GM19239 (cell line): ENCODE measurements at places on chromosomes 1 and 21.

DNA sequence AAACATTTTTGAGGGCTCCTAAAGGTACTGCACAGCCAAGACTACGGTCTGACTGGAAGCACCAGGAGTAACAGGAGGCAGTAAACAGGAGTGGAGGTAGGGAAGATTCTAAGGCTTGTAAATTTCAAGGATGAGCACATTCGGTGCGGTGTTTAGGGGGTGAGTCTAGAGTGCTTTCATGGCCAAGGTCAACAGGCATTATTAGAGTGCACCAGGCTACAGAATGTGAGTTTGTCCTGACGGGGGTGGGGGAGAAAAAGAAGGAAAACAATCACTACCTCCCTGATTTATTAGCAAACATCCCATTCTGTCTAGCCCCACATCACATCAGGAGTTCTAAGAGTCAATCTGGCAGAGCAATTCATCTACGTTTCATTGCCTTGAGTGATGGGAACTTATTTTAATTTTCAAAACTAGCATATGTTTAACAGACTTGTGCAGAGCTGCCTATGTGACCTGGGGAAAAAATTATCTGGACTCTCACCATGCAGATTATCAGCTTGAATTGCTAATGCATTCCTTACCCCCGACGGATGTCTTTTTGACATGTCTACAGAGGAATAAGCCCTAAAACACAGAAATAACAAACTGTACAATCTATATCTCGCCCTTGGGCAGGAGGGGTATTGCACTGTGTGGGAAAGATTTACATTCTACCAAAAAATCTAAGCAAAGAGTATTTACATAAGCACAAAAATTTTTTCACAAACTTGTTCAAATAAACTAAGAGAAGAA lies 45.0 kb downstream of the APP start:
- no peak for DNase-seq

DNA sequence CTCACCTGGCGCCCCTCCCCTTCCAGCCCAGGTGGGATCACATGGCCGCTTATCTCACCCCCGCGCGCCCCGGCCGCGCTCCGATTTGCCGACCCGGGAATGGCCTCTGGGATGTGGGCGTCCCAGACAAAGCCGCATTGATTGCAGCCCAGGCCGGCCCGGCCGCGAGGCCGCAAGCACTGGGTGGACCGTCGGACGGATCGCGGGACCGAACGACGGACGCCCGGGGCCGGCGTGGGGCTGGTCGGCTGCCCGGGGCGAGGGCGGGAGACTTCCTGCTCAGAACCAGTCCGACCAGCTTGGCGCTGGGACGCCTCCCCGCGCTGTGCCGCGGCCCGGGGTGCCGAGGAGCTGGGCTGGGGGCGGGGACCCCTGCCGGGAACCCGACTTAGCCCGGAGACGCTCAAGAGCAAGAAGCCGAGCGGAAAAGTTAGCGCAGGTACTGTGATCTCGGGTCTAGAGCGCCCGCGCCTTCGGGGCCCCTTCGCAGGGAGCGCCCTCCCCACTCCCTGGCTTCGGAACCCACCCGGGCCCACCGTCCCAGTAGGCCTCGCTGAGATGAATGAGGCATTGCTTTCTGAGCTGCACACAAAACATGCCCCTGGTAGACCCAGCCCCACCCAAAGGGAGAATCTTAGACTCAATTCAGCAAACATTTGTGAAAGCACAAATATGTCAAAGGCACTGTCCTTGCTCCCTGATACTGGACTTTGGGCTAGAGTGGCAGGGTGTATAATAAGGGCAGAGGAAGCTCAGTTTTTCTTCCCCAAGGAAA lies 415 bp upstream of the LAD1 start:
- no peak for DNase-seq

- DNase-seq, result peak; percentile 10
Observed at GRCh38 chr1:217369271-217369981, 261.5 kb downstream of the GPATCH2 start.

GRCh38 chr1:55904541-55904940 lies 674.8 kb downstream of the PLPP3 start:
- DNase-seq, result no peak

GRCh38 chr21:14736162-14736561 lies 190.0 kb upstream of the SAMSN1 start:
- peak; percentile 1 for DNase-seq

DNA sequence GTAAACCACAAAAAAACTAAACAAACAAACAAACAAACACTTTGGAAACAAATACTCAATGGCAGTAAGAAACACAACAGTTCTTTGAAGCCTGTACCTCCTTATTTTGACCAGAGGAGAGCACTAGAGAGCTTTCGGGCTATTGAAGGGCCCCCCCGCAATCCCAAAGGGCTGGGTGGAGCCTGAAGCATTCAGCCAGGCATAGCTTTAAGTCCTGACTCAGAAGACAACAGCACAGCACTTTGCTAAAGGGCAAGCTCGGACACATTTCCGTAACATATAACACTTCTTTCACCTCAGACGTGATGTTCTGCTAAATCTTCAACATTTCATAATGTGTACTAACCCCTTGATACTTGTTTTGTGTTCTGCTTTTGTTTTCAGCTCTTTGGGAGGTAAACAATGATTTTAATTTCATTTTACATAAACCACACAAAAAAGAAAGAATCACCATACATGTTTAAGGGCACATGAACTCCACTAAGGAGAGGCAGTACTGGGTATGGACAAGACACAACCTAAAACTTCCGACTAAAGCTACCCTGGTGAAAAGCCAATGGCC lies 9.7 kb upstream of the SHCBP1L start:
- peak; percentile 65 for DNase-seq

DNA sequence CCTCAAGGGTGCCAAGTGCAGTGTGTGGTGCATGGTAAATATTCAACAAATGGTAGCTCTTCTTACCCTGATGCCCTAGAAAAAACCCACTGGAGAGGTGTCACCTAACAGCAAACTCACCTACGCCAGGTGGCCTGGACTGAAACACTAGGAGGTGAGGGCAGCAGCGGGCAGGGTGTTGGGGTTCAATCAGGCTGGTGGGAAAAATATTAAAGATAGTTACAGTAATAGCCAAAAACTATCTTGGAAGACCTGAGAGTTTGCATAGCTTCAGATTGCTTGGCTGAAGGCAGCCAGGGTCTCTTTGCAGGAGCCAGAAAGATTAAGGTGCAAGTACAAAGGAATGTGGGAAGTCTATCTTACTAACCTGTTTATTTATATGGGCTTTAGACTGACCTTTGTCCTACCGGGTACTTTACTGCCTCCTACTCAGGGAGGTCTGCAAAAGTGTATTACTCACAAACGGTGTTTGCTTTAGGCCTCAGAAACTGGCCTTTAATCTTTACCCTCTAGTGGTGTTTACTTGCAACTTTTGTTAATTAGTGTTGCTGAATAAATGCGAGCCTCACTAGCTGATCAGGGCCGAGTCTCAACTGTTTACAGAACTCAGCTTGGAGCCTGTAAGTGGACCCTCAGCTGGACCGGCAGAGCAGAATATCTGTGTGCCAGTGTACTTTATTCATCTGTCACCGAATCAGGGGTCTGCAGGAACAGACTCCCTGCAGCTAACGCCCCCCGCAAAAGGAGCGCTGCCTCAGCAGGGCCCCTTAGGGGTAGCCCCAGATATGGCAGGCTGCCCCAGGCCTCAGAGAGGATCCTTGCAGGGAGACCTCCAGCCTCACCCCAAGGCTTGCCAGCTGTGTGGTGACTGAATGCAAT lies 63.9 kb downstream of the SYF2 start:
- no peak for DNase-seq

DNA sequence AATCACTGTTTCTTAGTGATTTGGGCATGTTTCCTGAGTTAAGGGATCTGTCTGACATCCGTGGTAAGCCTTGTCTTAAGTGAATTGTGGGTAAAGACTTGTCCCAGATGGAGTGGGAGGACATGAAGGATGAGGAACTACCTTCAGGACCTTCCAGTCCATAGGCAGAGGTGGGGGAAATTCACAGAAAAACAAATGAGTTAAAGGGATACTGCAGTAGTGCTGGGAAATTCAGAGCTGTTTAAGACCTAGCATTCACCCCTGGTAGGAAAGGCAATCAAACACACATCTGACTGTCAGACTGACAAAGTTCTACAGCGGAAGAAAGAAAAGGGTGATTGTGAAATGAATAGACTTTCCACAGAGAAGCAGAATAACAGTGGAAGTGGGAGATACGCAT lies 3.0 kb downstream of the GNAT2 start:
- DNase-seq, result no peak

- DNase-seq, result no peak
Observed at GRCh38 chr1:235093013-235093695, 35.5 kb downstream of the TOMM20 start.

- no peak for DNase-seq
Observed at GRCh38 chr1:219422811-219423598, 189.9 kb downstream of the ZC3H11B start.

DNA sequence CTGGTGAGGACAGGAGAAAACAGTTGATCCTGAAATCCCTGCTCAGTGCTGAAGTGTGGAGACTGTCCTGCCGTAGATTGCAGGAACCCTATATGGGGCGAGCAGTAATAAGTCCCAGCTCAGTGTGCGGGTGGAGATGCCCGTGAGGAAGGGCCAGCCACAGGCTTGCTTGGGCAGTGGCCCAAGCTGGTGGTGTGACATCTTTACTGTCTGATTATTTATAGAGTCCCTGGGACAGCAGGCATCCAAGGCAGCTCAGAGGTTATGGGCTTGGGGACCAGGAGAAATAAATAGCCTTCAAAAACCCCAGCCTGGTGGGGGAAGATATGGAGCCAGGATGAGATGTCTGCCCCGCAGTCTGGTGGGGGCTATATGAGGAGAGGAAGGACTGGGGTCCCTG lies 170.7 kb upstream of the POU3F1 start:
- DNase-seq, result no peak

DNA sequence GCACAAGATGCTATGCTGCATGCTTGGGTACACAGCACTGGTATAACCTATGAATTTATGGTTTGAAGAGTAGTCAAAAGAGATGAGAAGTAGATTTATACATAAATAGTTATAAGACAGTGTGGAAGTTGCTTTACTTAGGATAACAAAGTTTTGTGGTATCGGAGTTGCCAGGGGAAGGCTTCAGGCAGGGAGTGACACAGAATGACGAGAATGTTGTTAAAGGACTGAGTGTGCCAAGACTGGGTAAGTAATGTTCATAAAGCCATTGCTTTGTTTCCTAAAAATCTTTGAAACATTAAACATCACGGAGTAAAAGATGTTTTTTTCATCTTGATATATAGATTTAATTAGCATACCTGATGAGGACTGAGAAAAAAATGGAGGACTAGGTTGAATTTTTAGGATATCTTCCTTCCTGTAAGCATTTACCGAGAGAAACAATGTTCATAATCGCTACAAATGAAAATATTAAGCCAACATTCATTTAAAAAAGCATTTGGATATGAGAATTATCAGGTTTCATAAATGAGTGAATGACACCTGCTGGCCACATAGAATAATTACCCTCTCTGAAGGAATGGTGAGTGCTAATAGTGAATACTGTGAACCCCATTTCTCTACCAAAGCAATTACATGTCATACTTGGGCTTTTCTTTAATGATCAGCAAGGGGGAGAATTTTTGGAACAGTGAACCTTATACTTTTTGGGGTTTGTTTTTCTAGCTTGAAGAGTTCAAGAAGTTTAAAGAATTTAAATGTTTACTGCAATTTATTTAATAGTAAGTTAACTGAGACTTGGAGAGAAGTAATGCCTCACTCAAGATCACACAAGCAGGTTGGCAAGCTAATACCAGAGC lies 28.4 kb downstream of the EXTL2 start:
- no peak for DNase-seq

- DNase-seq, result no peak
Observed at GRCh38 chr1:183697814-183698590, 44.9 kb upstream of the APOBEC4 start.

DNA sequence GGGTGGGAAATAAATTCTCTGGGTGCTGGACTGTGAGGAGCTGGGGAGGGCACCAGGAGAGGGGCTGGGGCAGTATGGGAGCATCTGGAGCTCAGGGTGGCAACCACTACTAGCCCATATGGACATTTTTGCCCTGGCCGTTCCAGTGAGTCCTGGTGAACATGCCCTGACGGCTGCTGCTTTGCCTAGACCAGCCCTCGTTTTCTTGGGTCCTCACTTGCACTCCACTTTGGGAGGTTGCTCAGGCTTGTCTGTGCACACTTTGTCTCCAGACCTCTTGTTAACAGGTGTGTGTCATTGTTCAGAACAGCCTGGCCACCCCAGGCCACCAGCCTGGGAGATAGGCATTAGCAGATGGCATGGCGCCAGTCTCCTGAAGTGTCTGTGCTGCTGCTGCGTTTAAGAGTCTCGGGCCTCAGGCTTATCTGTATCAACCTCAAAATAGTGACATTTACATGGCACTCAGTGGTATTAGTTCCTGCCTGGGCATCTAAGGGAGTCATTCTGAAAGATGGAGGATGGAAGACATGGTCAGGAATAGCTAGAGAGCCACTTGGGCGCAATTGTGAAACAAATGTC lies 190.5 kb downstream of the PTPRU start:
- DNase-seq, result no peak

DNA sequence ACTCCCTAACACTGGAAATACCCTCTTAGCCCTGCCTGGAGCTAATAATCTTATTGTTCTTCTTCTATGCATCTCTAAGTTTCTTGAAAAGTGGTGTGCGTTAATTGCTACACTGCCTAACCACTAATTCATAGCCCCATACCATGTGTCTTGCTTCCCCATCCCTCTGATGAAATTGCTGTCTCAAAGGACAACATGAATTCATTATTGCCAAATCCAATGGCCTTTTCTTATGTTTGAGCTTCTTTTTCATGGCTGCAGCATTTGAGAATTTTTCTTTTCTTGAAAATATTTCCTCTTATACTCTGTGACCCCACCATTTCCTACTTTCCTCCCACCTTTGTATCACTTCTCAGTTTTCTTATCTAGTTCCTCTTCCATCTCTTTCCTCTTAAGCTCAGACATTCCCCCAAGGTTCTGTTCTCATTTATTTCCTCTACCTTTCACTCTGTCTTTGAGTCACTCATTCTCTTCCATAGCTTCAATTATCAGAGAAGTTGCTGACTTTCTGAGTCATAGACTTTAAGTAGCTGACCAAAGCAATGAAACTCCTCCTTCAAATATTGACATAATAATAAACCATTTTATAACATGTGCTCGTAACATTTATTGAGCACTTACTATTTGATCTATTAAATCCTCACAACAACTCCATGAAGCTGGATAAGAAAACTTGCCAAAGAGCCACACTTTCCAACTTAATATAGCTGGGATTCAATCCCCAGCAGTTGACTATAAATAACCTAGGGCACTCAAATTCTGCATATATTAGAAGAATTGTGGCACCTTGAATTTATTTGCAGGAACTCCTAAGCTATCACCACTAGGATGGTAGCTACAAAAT lies 35.5 kb upstream of the ATP6V1G3 start:
- DNase-seq, result no peak
